ENCODE measurements at places on chromosomes 6 and 20. TPM values are rescaled to one million over a fixed set of nuclear protein-coding genes. Genes with fewer than 3 reads are reported as not detected.

GRCh38 chr20:22462975-22463914 is 121.1 kb downstream of the FOXA2 start:
- no peak overlapping the region for H3K27ac ChIP-seq
- no peaks in the 10 kb centered on the region for H3K4me1 ChIP-seq
- H3K27me3 ChIP-seq = no peaks in the 10 kb centered on the region
- no peak overlapping the region for H3K4me3 ChIP-seq
- H3K36me3 ChIP-seq = no peaks in the 10 kb centered on the region
- DNase-seq = no peak

- DNase-seq = peak; percentile 82
- peak overlapping the region; percentile 79 for H3K27ac ChIP-seq
- H3K27me3 ChIP-seq = no peaks in the 10 kb centered on the region
- H3K4me1 ChIP-seq = peaks cover 22% of the 10 kb centered on the region
Measured at GRCh38 chr20:38764567-38765318, 16.5 kb downstream of the ACTR5 start.

The EMILIN3 gene
- 0.05 TPM for total RNA-seq

- H3K27me3 ChIP-seq = peaks cover 8% of the 10 kb centered on the region
- H3K4me1 ChIP-seq = peaks cover 38% of the 10 kb centered on the region
- no peak overlapping the region for H3K4me3 ChIP-seq
- peak overlapping the region; percentile 58 for H3K27ac ChIP-seq
- H3K36me3 ChIP-seq = no peaks in the 10 kb centered on the region
- no peak for DNase-seq
Measured at GRCh38 chr6:128657181-128657580, 136.8 kb upstream of the PTPRK start.

The RIPPLY2 gene
- total RNA-seq = not detected

- no peak overlapping the region for H3K27ac ChIP-seq
- no peak overlapping the region for H3K4me3 ChIP-seq
- peaks cover 17% of the 10 kb centered on the region for H3K27me3 ChIP-seq
Measured at GRCh38 chr6:106745824-106746582, 116.6 kb downstream of the QRSL1 start.

GRCh38 chr20:288956-289692 is 1.4 kb downstream of the C20orf96 start:
- H3K4me1 ChIP-seq = peaks cover 15% of the 10 kb centered on the region
- no peak overlapping the region for H3K4me3 ChIP-seq
- peaks cover 2% of the 10 kb centered on the region for H3K36me3 ChIP-seq
- H3K27ac ChIP-seq = peak overlapping the region; percentile 85
- DNase-seq = no peak
- H3K27me3 ChIP-seq = no peaks in the 10 kb centered on the region

DNA sequence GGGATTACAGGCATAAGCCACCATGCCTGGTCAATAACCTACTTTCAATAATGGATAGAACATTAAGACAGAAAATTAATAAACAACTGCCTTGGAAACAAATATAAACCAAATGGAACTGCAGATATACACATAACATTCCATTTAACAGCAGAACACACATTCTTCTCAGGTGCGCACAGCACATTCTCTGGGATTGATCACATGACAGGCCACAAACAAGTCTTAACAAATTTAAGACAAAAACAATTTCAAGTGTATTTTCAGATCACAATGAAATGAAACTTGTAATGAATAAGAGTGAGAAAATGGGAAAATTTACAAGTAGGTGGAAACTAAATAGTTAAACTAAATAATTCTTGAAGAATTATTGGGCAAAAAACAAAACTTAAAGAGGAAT is 167.9 kb downstream of the TBX18 start:
- no peaks in the 10 kb centered on the region for H3K36me3 ChIP-seq
- no peak overlapping the region for H3K4me3 ChIP-seq

DNA sequence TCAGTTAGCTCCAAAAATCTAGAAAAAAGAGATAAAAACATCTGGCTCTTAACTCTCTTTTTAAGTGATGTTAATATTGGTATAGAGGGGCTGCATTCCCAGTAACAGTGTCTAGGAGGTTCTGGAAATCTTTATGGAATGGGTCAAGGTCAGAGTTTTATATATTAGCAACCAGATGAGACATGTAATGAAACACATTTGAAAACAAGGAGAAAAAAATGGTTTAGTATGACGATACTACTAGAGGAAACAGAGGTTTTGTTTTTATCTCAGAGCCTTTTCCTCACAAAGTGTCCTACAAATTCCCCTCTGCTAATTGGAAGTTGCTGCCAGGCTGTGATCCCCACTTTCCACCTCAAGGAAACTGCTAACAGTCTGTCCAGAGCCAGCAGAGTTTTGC is 100.6 kb upstream of the ISM1 start:
- no peaks in the 10 kb centered on the region for H3K27me3 ChIP-seq
- DNase-seq = no peak
- H3K4me3 ChIP-seq = no peak overlapping the region
- H3K36me3 ChIP-seq = no peaks in the 10 kb centered on the region
- H3K4me1 ChIP-seq = no peaks in the 10 kb centered on the region

GRCh38 chr20:24662752-24663365 is 193.4 kb downstream of the SYNDIG1 start:
- no peak overlapping the region for H3K4me3 ChIP-seq
- no peak for DNase-seq
- H3K4me1 ChIP-seq = no peaks in the 10 kb centered on the region

- no peak overlapping the region for H3K4me3 ChIP-seq
- DNase-seq = no peak
- H3K27me3 ChIP-seq = no peaks in the 10 kb centered on the region
- peak overlapping the region; percentile 37 for H3K27ac ChIP-seq
- H3K36me3 ChIP-seq = peaks cover 43% of the 10 kb centered on the region
- peaks cover 63% of the 10 kb centered on the region for H3K4me1 ChIP-seq
Measured at GRCh38 chr6:127824061-127824460, 76.8 kb downstream of the THEMIS start.

The TTK gene
- 47.2 TPM for total RNA-seq

GRCh38 chr6:96649926-96650325 is 87.0 kb downstream of the FHL5 start:
- no peaks in the 10 kb centered on the region for H3K36me3 ChIP-seq
- no peak overlapping the region for H3K4me3 ChIP-seq
- H3K27ac ChIP-seq = no peak overlapping the region
- peaks cover 12% of the 10 kb centered on the region for H3K27me3 ChIP-seq
- DNase-seq = no peak

GRCh38 chr6:53894091-53894490 is 99.3 kb downstream of the LRRC1 start:
- H3K4me1 ChIP-seq = peaks cover 8% of the 10 kb centered on the region
- peak; percentile 76 for DNase-seq
- peaks cover 4% of the 10 kb centered on the region for H3K36me3 ChIP-seq

DNA sequence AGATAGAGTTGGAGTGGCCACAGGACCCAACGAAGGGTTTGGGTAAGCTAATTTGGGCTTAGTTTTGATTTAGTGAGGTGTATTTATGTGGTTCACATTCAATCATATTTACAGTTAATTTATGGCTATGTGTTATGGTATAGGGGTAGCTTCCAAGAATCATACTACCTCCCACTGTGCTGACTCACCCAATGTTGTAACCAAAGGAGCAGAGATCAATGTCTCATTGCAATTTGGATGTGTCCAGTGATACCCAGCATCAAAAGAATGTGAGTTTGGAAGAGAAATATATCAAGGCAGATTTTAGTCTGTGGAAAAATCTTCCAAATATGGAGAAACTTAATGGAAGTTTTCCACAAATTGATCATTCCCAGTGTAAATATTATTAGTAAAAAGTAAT is 25.3 kb upstream of the SMIM8 start:
- peaks cover 28% of the 10 kb centered on the region for H3K27me3 ChIP-seq
- H3K4me1 ChIP-seq = no peaks in the 10 kb centered on the region
- no peak overlapping the region for H3K4me3 ChIP-seq
- no peak overlapping the region for H3K27ac ChIP-seq

DNA sequence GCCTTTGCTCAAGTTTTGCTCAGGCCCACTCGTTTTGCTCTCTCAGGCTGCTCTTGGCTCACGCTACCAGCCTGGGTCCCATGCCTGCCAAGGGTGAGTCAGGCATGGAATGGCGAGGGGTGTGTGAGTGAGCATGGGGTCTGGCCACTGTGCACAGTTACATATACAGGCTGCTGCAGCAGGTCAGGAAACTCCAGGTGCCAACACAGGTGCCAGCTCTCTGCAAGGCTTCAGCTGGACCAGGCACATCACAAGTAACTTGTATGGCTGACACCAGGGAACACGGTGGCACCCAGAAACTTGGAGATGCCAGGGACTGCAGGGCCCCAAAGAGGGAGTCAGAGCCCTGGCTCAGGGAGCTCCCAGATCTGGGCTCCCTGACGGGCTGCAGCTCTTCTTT is 146.8 kb downstream of the BTBD3 start:
- no peaks in the 10 kb centered on the region for H3K27me3 ChIP-seq
- H3K27ac ChIP-seq = no peak overlapping the region
- H3K36me3 ChIP-seq = no peaks in the 10 kb centered on the region
- H3K4me3 ChIP-seq = no peak overlapping the region

DNA sequence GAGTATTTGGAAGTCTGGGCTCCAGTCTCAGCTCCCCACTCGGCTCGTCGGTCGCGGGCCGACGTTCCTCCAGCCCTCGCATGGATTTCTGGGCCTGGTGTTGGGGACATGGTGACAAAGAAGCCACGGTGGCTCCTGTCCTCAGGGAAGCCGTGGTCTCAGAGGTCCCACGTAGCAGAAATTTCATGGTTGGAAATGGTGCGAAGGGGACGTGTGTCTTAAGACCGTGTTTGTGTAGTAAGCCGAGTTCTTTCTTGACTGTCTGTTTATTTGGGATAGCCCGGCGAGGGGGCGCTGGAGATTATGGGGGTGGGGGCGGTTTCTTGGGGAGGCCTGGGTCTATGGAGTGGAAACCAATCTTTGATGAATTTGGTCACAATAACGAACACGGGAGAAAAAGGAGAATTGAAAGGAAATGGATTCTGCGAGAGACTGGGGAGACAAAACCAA is 23.5 kb upstream of the MAP3K7 start:
- no peak for DNase-seq
- peaks cover 51% of the 10 kb centered on the region for H3K27me3 ChIP-seq
- H3K4me3 ChIP-seq = peak overlapping the region; percentile 69
- peak overlapping the region; percentile 12 for H3K27ac ChIP-seq
- no peaks in the 10 kb centered on the region for H3K36me3 ChIP-seq
- H3K4me1 ChIP-seq = peaks cover 9% of the 10 kb centered on the region

GRCh38 chr6:137743493-137743892 is 123.6 kb upstream of the TNFAIP3 start:
- no peaks in the 10 kb centered on the region for H3K27me3 ChIP-seq
- no peaks in the 10 kb centered on the region for H3K36me3 ChIP-seq
- H3K4me3 ChIP-seq = no peak overlapping the region
- peak; percentile 20 for DNase-seq

DNA sequence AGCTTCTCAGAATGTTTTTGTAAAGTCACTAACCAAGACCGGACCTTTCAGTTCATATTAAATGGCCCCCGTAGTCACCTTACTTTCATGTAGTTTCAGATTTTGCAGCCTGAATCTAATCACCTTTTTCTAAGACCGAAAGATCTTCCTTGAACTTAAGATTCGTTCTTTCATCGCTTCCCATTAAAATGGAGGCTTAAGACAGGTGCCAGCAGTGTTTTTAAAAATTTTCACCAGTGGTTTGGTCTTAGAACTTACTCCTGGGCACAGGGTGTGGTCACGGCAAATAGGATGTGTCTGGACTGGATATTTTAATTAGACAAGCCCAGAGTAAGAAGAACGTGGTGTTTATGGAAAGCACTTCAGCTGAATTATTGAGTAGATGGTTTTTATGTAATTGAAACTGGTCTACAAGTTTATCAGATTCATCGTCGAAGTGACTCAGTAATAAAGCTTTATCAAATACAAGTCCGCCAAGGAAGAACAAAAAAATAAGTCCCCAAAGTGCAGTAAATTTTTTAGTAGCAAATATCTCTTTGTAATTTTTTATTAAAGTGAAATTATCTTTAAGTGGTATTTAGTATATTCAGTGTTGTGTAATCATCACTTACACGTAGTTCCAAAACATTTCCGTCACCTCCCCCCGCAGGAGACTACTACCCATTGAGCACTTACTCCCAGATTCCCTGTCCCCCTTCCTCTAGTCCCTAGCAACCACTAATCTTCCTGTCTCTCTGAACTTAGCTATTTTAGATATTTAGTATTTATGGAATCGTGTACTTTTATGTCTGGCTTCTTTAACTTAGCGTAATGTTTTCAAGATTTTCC is 868 bp downstream of the SRSF3 start:
- peak overlapping the region; percentile 99 for H3K27ac ChIP-seq
- peak; percentile 54 for DNase-seq
- peaks cover 29% of the 10 kb centered on the region for H3K4me1 ChIP-seq
- no peaks in the 10 kb centered on the region for H3K27me3 ChIP-seq

- no peak within 1 kb of the TSS for H3K4me3 ChIP-seq
- H3K36me3 ChIP-seq = no peaks in the 10 kb centered on the region
- no peaks in the 10 kb centered on the region for H3K4me1 ChIP-seq
- peaks cover 3% of the 10 kb centered on the region for H3K27me3 ChIP-seq
Measured at GRCh38 chr6:49636713-49637349, at the start of gene RHAG. Gene RHAG (minus strand): TSS chr6:49636839. CDS start chr6:49636812, 27 bp downstream.

GRCh38 chr6:160929831-160930230 is 61.7 kb upstream of the MAP3K4 start:
- H3K27me3 ChIP-seq = peaks cover 38% of the 10 kb centered on the region
- no peak overlapping the region for H3K4me3 ChIP-seq
- DNase-seq = no peak
- no peaks in the 10 kb centered on the region for H3K36me3 ChIP-seq
- H3K4me1 ChIP-seq = peaks cover 2% of the 10 kb centered on the region
- H3K27ac ChIP-seq = no peak overlapping the region

DNA sequence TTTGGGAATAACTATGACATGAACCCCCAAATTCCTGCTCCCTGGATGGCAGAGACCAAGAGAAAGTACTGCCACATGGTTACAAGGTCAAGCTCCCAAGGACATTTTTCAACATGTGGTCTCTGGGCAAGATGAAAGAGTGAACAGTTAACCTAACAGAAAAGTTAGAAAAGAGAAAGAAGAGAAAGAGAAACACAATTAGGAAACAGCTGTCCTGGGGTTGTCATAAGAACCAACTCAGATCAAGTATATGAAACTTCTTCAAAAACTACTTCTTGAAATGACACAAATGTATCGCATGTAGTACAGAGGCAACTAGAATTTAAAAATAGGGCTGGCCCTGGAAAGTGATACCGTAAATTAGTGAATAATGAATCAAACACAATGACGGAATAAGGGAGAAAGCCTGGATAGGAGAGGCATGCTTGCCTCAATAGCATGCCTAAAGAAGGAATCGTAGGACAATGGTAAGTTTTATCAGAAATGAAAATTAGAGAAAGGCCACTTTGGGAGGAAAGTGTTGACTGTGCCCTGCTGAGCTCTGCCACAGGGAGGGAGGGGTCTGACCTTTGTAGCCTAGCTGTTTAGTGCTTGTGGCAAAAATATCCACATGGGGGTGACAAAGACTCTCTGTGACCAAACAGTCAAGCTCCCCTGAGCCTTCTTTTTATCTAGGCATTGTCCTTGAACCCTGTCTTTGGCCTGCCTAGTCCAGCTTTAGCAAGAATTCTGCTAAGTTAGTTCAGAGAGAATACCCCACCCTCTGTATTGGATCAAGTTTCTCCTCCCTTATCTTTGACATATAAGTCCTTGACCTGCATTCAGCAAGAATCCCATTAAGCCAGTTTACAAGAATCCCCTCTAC is 4.3 kb upstream of the DCBLD1 start:
- H3K36me3 ChIP-seq = no peaks in the 10 kb centered on the region
- no peak overlapping the region for H3K27ac ChIP-seq
- peaks cover 32% of the 10 kb centered on the region for H3K27me3 ChIP-seq
- H3K4me3 ChIP-seq = no peak overlapping the region

GRCh38 chr20:46253391-46253790 is 54.9 kb downstream of the CDH22 start:
- peaks cover 50% of the 10 kb centered on the region for H3K27me3 ChIP-seq
- H3K36me3 ChIP-seq = no peaks in the 10 kb centered on the region
- no peak overlapping the region for H3K27ac ChIP-seq
- DNase-seq = no peak
- no peak overlapping the region for H3K4me3 ChIP-seq

- peaks cover 12% of the 10 kb centered on the region for H3K36me3 ChIP-seq
- peaks cover 46% of the 10 kb centered on the region for H3K4me1 ChIP-seq
- no peak for DNase-seq
Measured at GRCh38 chr6:52671676-52672075, 763 bp downstream of the TMEM14A start.

All from activated CD4-positive, alpha-beta T cell treated with anti-CD3 and anti-CD28 coated beads for 36 hours (primary cell).